ENCODE measurements at places on chromosomes 7 and 10. TPM values are rescaled to one million over a fixed set of nuclear protein-coding genes. Genes with fewer than 3 reads are reported as not detected.

- H3K4me1 ChIP-seq, result no peaks in the 10 kb centered on the region
- no peaks in the 10 kb centered on the region for H3K27me3 ChIP-seq
- no peak overlapping the region for H3K4me3 ChIP-seq
These were observed 80.5 kb upstream of the TMEM106B start for GRCh38 chr7:12130609-12131008.

- no peak overlapping the region for H3K4me3 ChIP-seq
- no peak for DNase-seq
- H3K4me1 ChIP-seq, result peaks cover 85% of the 10 kb centered on the region
- H3K36me3 ChIP-seq, result no peaks in the 10 kb centered on the region
These were observed 4.9 kb downstream of the HIPK2 start for GRCh38 chr7:139772873-139773272.

- no peak for DNase-seq
- no peaks in the 10 kb centered on the region for H3K36me3 ChIP-seq
- peaks cover 53% of the 10 kb centered on the region for H3K4me1 ChIP-seq
These were observed 108.4 kb upstream of the ZMIZ1 start for GRCh38 chr10:78960316-78960800.

DNA sequence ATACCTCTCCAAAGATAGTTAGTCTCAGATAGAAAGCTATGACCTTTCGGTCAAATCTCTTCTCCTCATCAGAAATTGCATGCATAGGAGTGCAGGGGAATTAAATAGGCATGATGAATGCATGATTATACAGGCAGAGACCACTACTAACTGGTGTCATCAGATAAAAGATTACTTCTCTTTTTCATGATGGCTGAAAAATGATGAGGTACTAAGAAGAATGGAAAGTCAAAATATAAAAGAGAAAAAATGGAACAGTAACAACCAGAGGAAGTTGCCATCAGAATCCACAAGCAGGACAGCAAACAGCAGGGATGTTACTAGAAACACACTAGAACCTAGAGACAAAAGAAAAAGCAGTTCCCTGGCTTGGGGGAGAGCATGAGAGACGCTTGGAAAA is 31.6 kb downstream of the CTTNBP2 start:
- H3K27ac ChIP-seq, result no peak overlapping the region
- no peaks in the 10 kb centered on the region for H3K36me3 ChIP-seq
- H3K4me1 ChIP-seq, result no peaks in the 10 kb centered on the region
- no peak overlapping the region for H3K4me3 ChIP-seq
- DNase-seq, result no peak
- no peaks in the 10 kb centered on the region for H3K27me3 ChIP-seq

DNA sequence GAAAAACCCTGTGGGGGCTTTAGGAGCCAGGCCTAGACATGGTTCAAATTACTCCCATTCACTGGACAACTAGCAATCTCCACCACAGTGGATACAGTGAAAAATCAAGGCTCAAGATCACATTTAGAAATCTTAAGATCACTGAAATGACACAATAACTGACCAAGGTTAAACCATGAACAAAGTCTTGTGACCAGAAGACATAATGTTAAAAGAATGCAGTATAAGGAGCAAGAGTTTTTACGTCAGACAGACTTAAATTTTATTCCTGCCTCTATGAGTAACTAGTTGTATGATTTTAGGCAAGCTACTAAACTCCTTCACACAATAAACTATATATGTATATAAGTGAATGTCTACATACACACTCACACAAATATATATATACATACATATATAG is 68.5 kb downstream of the MICU1 start:
- no peak overlapping the region for H3K27ac ChIP-seq
- no peaks in the 10 kb centered on the region for H3K27me3 ChIP-seq
- no peak for DNase-seq
- no peak overlapping the region for H3K4me3 ChIP-seq

GRCh38 chr7:106425017-106425719 is 140.4 kb upstream of the NAMPT start:
- DNase-seq, result no peak
- H3K27me3 ChIP-seq, result no peaks in the 10 kb centered on the region
- peaks cover 16% of the 10 kb centered on the region for H3K4me1 ChIP-seq
- H3K36me3 ChIP-seq, result no peaks in the 10 kb centered on the region
- H3K27ac ChIP-seq, result peak overlapping the region; percentile 93
- no peak overlapping the region for H3K4me3 ChIP-seq

DNA sequence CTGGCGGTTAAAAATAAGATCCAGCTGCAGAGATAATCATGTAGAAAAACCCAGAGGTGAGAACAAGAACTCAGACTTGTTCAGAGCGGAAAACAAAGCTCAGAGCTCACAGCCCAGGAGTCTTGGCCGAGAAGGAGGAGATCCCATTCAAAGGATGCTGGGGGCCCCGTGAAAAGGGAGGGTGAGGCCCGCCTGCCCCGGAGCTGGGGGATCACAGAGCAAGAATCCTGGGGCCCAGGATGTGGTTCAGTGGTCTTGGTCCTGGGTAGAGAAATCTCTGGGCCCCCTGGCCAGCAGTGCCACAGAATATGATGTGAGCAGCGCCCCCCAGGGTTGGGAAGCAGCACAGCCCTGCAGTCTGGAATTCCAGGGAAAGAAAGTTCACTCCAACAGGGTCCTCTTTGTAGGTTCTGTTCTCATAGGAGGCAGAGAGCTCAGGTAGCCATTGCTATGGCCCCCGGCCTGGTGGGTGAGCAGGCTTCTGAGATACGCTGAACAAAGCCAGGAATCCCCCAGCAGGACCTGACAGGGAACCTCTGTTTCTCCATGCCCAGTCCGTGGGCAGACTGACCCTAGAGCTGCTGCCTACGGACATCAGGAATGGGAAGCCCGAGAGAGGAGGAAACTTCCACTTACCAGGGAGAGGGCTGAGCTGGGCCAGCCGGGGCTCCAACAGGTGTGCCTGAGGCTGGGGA is 77.7 kb upstream of the GNA12 start:
- DNase-seq, result no peak
- H3K4me1 ChIP-seq, result no peaks in the 10 kb centered on the region
- H3K27me3 ChIP-seq, result peaks cover 16% of the 10 kb centered on the region

- H3K4me3 ChIP-seq, result peak overlapping the region; percentile 56
- peaks cover 22% of the 10 kb centered on the region for H3K4me1 ChIP-seq
- DNase-seq, result no peak
- H3K27ac ChIP-seq, result peak overlapping the region; percentile 70
- H3K27me3 ChIP-seq, result peaks cover 3% of the 10 kb centered on the region
- peaks cover 28% of the 10 kb centered on the region for H3K36me3 ChIP-seq
These were observed 28.8 kb downstream of the WDR86 start for GRCh38 chr7:151381098-151381347.

DNA sequence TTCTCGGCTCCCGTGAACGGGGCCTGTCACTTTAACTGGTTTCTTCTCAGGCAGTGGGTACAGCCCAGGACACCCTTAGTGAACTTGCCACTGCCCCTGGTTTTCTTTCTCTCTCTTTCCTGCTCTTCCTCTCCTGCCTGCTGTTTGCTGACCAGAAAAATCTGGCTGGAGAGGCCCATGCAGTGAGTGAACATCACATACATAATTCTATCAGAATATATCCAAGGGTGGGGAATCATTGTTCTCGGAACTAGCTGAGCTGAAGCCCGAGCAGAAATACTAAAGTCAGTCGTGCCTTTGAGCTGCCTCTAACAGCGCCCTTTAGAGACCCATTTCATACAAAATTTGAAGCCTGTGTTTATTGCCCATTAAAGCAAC is 501.5 kb upstream of the GALNT17 start:
- no peak for DNase-seq
- no peak overlapping the region for H3K4me3 ChIP-seq
- no peaks in the 10 kb centered on the region for H3K27me3 ChIP-seq
- H3K4me1 ChIP-seq, result no peaks in the 10 kb centered on the region

DNA sequence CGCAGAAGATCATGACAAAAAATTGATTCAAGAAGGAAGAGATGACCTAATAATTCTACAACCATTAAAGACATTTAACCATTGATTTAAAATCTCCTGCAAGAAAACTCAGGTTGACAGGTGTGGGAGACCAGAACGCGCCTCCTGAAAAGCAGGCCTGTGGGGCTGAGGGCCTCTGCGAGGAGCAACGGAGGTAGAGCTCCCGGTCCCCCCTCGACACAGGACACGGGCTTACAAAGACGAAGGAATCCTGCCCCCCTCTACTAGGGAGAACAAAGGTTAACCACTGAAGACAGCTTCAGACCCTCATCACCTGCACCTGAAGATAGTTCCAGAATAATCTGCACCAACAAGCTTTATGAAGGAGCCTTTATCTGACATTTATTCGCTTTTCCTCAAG is 55.9 kb upstream of the INPP5A start:
- no peak overlapping the region for H3K4me3 ChIP-seq
- H3K4me1 ChIP-seq, result no peaks in the 10 kb centered on the region
- H3K36me3 ChIP-seq, result no peaks in the 10 kb centered on the region
- peak overlapping the region; percentile 48 for H3K27ac ChIP-seq
- peak; percentile 52 for DNase-seq
- H3K27me3 ChIP-seq, result no peaks in the 10 kb centered on the region

GRCh38 chr10:1668399-1668798 is 68.9 kb downstream of the ADARB2 start:
- H3K36me3 ChIP-seq, result no peaks in the 10 kb centered on the region
- H3K27ac ChIP-seq, result no peak overlapping the region
- no peak for DNase-seq
- H3K4me3 ChIP-seq, result no peak overlapping the region
- no peaks in the 10 kb centered on the region for H3K27me3 ChIP-seq

GRCh38 chr10:123102673-123103072 is 33.1 kb upstream of the HMX3 start:
- peaks cover 6% of the 10 kb centered on the region for H3K27me3 ChIP-seq
- no peak overlapping the region for H3K27ac ChIP-seq
- H3K36me3 ChIP-seq, result no peaks in the 10 kb centered on the region
- no peaks in the 10 kb centered on the region for H3K4me1 ChIP-seq
- no peak for DNase-seq
- H3K4me3 ChIP-seq, result no peak overlapping the region

DNA sequence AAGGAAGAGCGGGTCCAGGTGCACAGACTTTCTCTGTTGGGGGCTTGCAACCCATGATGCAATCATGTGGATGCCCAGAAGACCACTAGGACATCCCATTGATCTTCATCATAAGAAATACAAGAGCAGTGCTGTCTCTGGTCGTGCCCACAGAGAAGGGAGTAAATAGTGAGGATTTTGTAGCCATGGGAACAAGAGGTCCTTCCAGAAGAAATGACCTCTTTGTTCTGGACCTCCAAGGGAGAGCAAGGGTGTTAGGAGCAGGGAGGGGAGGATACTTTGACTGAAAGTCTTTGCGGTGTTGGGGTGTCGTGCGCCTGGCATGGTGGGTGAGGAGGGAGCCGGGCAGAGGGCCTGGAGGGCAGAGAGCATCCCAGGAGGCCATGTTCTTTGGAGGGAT is 55.0 kb upstream of the EN2 start:
- no peaks in the 10 kb centered on the region for H3K36me3 ChIP-seq
- H3K4me3 ChIP-seq, result no peak overlapping the region
- H3K27ac ChIP-seq, result no peak overlapping the region
- H3K4me1 ChIP-seq, result no peaks in the 10 kb centered on the region
- H3K27me3 ChIP-seq, result peaks cover 67% of the 10 kb centered on the region

GRCh38 chr7:38409531-38409930 is 136.1 kb upstream of the TARP start:
- H3K4me1 ChIP-seq, result no peaks in the 10 kb centered on the region
- H3K27ac ChIP-seq, result no peak overlapping the region
- no peaks in the 10 kb centered on the region for H3K36me3 ChIP-seq
- H3K4me3 ChIP-seq, result no peak overlapping the region

DNA sequence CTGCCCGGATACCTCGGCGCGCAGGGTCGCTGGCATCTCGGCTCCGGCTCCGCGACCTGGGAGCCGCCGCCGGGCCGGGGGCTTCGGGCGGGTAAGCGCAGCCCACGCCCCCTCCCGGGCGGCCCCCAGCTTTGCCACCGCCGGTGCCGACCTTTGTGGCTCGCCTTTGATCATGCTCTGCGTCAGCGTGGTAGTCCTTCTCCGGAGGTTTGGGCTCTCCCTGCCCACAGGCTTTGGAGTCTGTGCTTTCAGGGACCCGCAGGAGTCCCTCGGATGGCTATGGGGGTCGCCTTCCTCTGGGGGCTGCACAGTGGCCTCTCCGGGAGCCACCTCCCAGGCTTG is 7.3 kb downstream of the ATP6V1F start:
- peaks cover 16% of the 10 kb centered on the region for H3K27me3 ChIP-seq
- H3K4me1 ChIP-seq, result peaks cover 45% of the 10 kb centered on the region
- peaks cover 20% of the 10 kb centered on the region for H3K36me3 ChIP-seq
- no peak for DNase-seq
- H3K27ac ChIP-seq, result no peak overlapping the region

Gene KRIT1
- total RNA-seq, result 59.6 TPM

Gene LRIT1
- total RNA-seq, result not detected

Gene CCT6A
- 107 TPM for total RNA-seq

Gene PLCE1
- total RNA-seq, result 14.3 TPM

Gene SEMA3E
- 0.44 TPM for total RNA-seq

Gene TMEM229A
- total RNA-seq, result not detected
